Anterior cingulate cortex (tissue), 58 donors: ENCODE measurements at places on chromosomes 6 and 20.
A peak's percentile ranks its signal among the peaks of the same experiment; 100 is the strongest.

DNA sequence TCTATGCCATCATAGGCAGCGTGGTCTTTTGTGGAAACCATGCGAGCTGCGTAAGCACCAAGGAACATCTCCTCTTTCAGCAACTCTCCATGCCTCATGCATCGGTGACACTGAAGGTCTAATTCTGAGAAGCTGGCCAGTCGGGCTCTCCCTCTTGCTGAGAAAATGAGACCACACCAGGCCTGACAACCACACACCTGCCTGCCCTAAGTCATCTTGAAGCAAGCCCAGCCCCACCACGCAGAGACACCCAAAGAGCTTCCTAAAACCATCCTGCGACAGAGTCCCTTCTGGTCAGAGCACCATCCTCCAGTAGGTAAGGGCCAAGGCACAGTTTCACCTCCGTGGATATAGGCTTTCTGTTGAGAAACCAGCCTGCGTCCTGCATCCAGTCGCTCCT lies 26.6 kb downstream of the PREX1 start:
- no peak for DNase-seq

GRCh38 chr6:130018744-130019325 lies 454 bp downstream of the L3MBTL3 start:
- no peak for DNase-seq

DNA sequence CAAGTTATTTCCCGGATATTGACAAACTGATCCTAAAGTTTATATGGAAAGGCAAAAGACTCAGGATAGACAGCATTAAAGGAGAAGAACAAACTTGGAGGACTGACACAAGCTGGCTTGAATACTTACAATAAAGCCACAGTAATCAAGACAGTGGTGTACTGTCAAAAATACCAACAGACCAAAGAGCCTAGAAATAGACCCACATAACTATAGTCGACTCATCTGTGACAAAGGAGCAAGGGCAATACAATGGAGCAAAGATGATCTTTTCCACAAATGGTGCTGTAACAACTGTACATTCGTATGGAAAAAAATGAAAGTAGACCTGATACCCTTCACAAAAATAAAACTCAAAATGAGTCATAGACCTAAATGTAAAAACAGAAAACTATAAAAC lies 46.0 kb downstream of the ABHD12 start:
- no peak for DNase-seq

DNA sequence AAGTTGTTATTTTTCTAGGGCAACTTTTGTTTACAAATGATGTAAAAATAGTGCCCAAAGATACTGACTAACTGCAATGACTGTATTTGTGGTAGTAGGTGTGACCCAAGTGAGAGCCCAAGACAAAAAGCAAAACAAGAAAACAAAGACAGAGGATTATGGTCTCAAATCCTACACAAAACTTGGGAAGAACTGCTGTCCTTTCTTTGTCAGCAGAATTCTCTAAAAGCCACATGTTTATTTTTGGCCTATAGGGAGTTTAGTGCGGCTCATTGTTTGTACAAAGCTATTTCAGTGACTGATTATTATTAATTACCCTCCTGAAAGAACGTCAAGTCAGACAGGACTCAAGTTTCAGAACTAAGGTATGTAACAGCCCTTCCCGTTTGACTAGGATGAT lies 509.2 kb upstream of the SLC35B3 start:
- DNase-seq = no peak

DNA sequence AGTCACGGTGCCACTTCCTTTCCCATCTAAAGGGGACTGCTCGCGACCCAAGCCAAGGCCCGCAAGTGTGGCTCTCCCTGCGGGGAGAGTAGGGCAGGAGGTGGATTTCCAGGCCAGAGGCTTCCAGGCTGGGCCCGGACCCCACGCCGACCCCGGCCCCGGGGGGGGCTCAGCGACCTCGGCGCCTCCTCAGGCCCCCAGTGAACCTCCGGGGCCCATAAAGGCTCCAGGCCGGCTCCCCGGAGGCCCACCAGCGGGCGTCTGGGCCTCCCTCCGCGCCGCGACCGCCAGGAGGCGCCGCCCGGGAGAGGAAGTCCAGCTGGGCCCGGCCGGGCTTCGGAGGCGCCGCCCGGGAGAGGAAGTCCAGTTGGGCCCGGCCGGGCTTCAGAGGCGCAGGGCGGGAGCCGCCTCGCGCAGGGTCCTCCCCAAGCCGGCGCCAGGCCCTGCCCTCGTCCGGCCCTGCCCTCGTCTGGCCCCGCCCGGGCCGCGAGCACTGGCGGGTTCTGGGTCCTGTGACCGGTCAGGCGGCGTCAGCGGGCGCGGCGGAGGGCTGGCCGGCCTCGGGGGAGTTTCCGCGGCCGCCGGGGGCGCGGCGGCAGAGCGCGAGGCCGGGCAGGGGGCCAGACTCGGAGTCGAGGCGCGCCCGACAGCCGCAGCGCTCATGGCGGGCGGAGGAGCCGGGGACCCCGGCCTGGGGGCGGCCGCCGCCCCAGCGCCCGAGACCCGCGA lies at the start of gene RAB32:
Gene RAB32, plus strand, starts transcription at position 623 of the 729 bp plus-strand sequence. Its CDS starts 39 bp downstream, at position 662.
- peak; percentile 83 for DNase-seq

- DNase-seq = no peak
Measured at GRCh38 chr6:118320652-118321051, 227.4 kb upstream of the PLN start.

- DNase-seq = no peak
Measured at GRCh38 chr6:42428326-42429041, 23.2 kb downstream of the TRERF1 start.

DNA sequence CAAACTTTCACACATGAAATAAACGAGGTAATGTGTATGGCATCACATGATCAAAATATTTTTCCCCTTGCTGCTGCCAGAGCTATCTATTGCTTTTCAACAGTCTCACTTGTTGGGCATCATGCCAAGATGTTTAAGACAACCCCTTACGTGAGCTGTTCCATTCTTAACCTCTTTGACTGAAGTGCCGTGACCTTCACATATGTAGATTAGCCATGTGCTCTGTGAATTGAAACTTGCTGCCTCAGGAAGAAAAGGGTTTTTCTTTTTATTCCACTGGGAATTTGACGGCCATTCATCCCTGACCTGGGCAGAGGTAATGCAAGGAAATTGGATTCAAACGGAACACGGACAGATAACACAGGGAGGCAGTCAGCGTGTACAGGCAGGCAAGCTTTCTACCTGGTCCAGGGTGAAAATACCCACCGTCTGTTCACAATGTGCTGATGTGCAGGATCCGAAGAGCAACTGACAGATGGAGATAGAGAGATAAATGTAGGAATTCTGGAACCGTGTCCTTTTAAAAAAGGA lies 14.2 kb downstream of the ARID1B start:
- DNase-seq = no peak

DNA sequence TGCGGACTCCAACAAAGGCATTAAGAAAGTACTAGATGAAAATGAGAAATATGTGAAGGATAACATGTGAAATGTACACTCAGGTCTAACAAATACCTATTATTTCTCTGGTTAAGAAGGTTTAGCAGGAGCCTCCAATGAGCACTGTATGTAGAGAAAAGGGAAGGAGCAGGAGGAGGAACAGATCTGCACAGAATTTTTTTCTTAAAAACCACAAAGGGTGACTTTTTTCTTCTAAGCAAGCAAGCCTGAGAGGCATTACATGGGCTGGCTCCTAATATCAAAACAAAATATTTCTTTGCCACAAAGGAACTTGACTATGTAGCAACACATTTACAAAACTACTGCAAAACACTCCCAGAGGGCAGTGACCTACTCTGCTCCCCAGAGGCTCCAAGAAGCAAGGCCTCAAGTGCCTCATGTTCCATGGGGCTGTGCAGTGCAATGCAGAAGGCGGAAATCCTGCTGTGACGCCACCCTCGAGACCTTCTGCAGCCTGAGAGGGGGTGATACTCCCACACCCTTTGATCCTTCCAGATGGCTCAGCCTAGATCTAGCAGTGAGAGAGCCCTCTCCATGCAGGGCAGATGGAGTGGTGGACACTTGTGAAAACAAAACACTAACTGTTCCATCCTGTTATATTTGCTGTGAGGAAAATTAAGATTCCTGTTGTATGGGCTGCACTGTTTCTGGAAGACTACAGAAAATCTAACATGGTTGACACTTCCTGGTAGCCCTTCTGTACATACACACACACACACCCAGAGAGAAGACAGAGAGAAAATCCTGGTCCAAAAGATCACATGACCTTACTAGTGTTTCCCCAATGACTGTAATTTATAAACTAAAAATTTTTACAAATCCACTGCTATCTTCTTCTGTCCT lies 36.0 kb upstream of the SMIM29 start:
- DNase-seq = no peak

DNA sequence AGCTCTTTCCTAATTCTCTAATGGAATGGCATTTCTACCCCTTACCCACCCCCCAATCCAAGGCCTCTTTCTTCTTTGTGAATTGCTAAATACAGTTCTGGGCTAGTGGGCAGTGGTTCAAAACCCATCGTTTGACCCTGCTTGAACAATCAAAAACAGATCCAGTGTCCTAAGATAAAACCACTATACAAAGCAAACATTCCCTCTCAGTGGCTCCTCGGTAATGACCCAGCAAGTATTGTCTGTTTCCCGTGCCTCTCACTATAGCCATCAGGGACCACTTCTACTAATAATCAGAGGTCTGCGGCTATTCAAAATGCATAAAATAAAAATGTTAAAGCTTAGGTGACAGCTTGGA lies 143.5 kb upstream of the AKAP12 start:
- DNase-seq = no peak

DNA sequence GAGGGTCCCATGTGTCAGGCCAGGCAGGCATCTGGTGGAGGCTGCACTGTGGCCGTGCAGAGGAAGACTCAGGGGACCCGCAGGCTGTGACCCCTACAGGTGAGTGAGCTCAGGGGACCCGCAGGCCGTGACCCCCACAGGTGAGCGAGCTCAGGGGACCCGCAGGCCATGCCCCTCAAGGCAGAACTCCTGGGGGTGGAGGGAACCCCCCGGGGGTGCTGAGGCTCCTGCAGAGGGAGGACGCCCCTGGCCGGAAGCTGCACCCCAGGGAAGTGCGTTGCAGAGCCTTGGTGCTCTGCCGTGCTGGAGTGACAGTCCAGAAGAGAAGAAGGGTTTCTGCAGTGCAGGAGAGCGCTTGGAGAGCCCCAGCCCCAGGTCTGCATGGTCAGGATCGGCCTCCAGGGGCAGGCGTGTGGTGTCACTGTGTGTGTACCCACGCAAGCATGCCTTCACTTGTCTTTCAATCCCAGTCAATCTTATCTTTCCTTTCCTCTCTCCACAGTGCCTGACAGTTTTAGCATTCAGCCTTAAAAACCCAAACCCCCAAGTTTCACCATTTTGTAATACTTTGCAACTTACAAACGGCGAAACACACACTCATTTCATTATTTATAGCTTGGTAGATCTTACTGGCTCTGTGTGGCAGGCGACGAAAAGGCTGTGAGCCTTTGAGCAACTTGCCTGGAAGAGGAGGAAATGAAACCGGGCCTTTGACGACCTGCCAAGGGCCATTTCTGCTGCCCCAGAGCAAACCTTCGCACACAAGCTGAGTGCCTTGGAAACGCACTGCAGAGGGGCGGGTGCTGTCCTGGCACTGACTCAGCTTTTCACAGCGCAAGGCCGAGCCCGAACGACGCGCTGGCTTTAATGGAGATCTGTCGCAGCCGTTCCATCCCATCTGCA lies 101.4 kb upstream of the AGPAT4 start:
- no peak for DNase-seq

DNA sequence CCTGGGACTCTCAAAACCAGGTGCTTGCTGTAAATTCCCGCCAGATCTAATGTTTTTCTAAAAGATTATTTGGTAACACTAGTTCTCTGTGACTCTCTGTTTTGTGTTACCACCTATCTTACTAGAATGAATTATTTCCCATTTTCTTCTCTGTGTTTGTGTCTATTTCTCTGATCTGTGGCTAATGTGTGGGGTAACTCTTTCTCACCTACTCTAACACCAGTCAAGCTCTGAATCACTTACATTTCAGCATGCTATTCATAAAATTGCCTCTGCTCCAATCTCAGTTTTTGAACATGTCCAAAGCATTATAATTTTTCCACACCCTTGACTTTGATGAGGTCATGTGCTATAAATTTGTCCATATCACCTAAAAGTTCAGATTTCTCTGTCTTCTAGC lies 23.2 kb upstream of the COL19A1 start:
- DNase-seq = no peak

- DNase-seq = no peak
Measured at GRCh38 chr20:35568645-35569044, 26.8 kb downstream of the ERGIC3 start.

DNA sequence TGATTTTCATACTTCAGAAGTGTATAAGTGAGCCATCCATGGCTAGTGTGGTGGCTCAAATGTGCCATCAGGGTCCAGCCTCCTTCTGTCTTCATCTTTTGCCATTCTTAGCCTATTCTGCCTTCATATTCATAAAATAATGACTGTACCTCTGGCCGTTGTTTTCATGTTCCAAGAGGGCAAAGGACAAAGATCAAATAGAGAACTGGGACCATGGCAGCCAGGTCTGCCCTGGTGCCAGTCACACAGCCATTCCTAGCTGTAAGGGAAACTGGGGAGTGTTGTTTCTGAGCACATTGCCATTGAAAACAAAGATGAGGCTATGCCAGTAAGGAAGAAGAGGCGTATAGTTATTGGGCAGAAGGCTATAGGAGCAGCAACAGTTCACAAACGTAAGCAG lies 518.6 kb downstream of the TFAP2B start:
- no peak for DNase-seq

DNA sequence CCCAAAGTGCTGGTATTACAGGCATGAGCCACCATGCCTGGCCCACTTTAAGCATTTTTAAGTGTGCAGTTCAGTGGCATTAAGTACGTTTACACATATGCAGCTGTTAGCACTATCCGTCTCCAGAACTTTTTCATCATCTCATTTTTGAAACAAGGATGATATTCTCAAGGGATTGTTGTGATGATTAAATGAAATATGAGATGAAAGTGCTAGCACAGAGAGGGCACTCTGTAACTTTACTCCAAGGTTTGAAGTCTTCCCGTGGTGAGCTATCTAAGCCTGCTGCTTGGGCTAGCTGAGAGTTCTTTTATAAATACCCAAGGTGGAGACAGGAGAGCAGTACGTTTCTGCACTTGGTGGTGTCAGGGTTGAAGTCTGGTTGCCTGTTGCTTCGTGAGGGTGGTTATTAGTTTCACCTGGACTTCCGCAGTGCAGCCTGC lies 6.6 kb downstream of the TM9SF4 start:
- DNase-seq = no peak
